ENCODE measurements at places on chromosomes 2 and 18.

- no peak for DNase-seq
Observed at GRCh38 chr2:157305723-157306110, 19.9 kb downstream of the ERMN start.

- DNase-seq, result no peak
Observed at GRCh38 chr2:79910643-79911042, 393.9 kb downstream of the LRRTM1 start.

DNA sequence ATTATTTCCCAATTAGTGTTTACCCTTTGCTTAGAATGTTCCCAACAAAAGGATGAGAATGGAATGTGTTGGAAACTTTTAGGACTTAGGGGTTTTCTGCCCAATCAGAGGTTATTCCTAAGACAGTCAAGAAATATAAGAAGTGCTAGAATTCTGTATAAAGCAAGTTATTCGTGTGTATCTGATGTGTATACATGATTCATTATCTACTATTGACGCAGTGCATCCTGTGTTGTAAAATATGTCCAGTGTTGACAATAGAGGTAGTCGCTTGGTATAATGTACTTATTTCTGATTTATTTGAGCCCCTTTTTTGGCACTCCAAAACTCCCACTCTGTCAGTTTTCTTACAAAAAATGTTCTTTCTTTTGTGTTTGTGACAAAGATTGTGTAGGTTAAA is 881 bp downstream of the PIKFYVE start:
- DNase-seq, result no peak

GRCh38 chr2:26764078-26764887 is at the start of gene SLC35F6:
SLC35F6 (plus strand) TSS chr2:26764284; CDS start chr2:26764350, 66 bp downstream.
- no peak for DNase-seq

DNA sequence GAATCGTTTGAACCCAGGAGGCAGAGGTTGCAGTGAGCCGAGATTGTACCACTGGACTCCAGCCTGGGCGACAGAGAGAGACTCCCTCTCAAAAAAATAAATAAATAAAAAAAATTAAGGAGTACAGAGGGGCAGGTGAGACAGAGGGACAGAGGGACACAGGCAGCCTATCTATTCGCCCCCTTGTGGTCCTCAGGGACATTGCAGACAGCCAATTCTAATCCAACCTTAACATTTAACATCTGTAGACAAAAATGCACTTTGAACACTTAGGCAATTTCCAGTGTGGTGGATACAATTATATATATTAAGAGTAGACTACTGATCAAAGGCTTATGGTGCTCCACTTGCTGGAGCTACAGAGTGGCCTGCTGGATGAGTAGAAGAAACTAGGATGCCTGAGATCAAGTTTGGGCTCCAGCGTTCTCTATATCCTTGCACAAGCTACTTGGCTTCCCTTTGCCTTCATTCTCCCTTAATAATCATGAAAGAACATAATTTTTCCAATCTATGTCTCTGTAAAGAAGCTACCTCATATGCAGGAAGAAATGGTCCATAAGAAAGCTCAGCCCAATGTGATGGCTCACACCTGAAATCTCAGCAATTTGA is 8.2 kb upstream of the SMARCAL1 start:
- DNase-seq, result no peak

Data from NCI-H187 treated with DMSO at 0.1 percent for 48 hours (cell line).